AG09309 (cell line): ENCODE measurements at places on chromosomes 5 and 9.

DNA sequence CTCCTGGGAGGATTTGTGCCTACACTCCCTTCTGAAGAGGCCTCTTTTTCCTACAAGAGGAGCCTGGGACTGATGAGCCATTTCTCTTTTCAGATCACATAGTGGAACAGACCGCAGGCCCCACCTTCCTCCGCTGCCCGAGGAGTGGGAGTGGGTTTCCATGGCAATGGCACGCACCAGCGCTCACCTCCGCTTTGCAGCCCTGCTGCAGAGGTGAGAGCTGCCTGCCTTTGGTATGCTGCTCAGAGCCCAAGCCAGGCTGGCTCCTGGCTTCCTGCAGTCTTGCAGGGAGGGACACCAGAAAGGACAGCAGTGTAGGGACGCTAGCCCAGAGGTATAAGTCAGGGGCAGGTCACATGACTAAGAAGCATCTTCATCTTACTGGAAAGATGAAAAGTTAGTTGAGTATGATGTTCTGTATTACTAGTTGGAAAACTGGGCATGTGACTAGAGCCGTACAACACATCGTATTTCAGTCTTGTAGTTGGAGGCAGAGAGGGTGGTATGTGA, 12.4 kb downstream of the PTTG1 start:
- DNase-seq, result no peak

GRCh38 chr5:115179394-115180164, 9.9 kb upstream of the TRIM36 start:
- no peak for DNase-seq

DNA sequence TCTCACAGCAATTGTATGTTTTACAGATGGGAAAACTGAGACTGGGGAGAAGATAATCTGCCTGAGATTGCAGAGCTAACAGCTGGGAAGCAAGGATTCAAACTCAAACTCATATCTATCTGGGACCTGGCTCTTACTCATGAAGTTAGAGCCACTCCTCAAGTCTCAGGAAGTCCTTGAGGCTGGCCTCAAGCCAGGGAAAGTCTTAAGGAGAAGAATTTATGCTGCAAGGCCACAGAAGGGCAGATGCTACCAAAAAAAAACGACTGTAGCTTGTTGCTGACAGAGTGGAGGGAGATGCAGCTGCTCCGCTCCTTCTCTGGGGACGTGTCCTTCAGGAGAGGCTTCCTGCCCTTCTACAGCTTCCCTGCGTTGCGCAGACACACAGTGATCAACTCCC, 39.8 kb downstream of the BARHL1 start:
- no peak for DNase-seq

DNA sequence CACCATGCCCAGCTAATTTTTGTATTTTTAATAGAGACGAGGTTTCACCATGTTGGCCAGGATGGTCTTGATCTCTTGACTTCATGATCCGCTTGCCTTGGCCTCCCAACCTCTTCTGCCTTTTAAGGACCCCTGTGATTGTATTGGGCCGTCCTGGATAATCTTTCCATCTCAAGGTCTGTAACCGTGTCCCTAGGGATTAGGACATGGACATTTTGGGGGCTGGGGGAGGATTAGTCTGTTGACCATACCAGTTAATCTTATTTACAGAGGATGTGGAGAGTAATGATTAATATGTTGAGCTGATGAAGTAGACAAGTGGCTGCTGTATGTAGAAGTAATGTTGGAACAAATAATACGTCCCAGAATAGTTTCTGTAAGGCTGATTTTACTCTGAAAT, 23.1 kb downstream of the LNPEP start:
- no peak for DNase-seq

- no peak for DNase-seq
Observed at GRCh38 chr9:116870566-116870965, 183.5 kb downstream of the TRIM32 start.

GRCh38 chr5:132270706-132271105, 13.2 kb downstream of the PDLIM4 start:
- DNase-seq, result no peak
